ENCODE measurements at places on chromosomes 6 and 20.

- no peak for DNase-seq
Measured at GRCh38 chr6:63476302-63476701, 96.0 kb upstream of the LOC128125822 start.

DNA sequence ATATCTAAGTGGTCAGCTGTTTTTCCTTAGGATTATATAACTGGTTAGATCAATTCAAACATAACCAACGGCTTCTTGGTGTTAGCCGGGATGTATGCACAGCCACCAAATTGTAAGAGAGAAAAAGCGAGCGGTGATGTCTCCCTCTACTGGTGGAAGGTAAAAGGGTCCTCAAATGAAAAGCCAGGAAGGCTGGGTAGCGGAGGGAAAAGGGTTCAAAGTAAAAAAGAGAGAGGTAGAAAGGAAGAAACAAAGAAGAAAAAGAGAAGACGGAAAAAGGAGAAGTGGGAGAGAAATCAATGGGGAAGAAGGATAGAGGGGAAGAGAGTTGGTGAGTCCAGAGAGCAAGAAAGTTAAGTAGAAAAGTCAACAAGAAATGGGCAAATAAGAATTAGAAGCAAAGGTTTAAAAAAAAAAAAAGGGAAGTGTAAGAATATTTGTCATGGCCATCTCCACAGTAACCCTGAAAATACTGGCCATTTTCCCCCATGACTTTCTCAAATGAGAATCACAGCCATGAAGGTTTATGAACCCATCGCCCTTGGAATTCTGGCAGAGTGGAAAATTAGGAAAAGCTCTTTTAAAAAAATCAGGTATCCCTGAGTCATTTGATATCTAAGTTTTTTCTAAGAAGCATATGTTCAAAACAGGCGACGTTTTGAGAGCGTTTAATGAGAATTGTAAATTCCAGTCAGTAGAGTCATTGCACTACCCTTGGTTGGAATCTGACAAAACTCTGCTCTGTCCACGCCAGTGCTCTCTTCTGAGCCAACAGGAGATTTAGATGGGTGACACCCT, 155.6 kb upstream of the SNX9 start:
- DNase-seq, result peak; percentile 66

DNA sequence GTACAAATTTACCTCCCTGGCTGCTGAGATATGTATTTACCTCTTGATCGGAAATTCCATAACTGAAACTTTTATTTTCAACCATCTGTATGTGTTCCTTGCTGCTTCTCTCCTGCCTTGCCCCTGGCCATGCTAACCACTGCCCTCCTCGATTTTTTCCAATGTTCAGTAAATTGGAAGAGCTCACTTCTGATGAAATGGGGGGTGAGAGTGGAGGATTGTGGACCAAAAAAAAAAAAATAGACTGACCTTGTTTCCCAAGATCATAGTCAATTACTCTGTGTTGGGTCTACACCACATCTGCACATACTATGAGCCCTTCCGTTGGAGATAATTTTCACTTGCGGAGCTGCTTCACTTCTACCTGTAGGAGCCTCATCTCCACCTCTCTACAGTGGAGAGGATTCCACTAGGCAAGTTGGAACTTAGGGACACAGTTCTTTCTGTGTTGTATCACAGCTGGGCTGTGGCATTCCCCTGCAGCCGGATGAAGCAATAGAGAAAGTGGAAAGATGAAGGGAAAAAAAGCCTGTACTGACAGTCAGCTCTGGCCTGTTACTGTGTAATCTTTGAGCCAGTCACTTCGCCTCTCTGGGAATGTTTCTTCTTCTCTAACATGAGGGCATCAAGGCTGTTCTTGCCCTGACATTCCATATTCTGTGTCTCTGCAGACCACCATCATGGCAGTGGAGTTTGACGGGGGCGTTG, 1.6 kb downstream of the PSMB9 start:
- DNase-seq, result peak; percentile 39

- no peak for DNase-seq
Measured at GRCh38 chr20:45020236-45020886, 54.0 kb downstream of the STK4 start.

DNA sequence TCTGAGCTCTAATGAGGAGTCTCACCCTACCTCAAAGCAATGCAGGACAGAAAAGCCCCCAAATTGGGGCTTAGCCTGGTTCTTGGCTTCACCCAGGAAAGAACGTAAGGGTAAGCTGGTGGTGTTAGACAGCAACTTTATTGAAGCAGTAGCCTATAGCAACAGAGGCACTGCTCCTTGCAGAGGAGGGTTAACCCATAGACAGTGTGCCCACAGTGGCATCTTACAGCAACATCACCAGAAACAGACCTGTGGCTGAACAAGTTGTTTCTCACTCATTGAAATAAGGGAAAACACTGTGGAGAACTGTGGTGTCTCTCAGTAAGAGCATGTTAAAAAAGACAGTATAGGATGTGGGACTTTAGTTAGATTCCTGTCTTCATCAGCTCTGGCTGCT, 80.4 kb upstream of the SPTLC3 start:
- no peak for DNase-seq

DNA sequence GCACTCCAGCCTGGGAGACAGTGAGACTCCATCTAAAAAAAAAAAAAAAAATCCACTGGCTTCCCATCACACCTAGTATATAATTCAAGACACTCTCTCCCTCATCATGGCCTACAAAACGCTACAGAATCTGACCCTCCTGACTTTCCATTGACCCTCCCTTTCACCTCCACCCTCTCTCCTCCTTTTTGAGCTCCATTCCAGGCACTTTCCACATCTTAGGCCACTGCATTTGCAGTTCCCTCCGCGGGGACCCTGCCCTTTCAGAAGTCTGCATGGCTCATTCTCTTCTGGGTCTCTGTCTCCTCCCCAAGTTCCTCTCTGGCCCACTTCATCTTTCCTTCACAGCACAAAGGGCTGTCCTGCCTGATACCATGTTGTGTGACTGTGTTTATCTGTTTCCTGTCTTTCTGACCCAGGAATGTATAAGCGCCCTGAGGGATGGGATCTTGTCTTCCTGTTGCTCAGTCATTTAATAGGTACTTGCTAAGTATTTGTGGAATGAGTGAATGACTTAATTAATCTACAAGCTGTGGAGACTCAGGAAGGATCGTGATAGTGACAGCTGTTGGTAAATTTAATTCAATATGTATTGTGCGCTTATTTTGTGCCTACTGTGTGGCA, 35.2 kb downstream of the NCR2 start:
- no peak for DNase-seq

DNA sequence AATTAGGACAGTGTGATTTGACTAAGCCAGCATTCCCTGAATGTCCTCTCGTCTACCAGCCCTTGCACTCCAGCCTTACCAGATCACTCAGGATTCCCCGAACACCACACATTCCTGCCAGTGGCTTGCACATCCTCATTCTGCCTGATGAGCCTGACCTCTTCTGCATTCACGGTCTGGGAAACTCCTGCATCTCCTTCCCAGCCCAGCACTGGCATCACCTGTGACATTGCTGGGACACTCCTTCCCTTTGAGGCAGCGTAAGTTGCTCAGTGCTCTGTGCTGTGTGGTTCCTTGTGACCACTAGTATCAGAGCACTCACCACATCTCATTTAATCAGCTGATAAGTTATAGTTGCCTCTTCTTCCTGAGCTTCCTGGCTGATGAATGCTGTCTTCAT, 17.3 kb downstream of the NCOA7 start:
- no peak for DNase-seq

DNA sequence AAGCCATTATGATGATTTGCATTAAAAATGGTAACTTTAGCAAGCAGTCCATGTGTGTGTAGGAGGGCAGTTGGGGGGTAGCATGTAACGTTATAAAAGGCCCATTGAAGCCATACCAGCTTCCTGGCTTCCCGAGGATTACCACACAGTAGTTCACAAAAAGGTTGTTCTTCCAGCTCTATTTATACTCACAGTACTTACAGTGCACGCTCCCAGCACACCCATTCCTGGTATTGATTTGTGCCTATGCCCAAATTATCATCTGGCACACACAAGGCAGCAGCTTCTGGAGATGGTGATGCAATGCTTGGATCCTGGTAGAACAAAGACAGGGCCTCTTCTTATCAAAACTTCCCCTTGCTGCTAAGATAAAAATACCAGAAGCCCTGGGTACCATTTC, 436.8 kb downstream of the HAO1 start:
- DNase-seq, result no peak

GRCh38 chr20:6626805-6627204, 140.7 kb upstream of the BMP2 start:
- no peak for DNase-seq

GRCh38 chr20:34365765-34366213, 2.7 kb downstream of the ITCH start:
- DNase-seq, result peak; percentile 79
